ENCODE measurements at places on chromosomes 11 and 22.
A peak's percentile ranks its signal among the peaks of the same experiment; 100 is the strongest.

DNA sequence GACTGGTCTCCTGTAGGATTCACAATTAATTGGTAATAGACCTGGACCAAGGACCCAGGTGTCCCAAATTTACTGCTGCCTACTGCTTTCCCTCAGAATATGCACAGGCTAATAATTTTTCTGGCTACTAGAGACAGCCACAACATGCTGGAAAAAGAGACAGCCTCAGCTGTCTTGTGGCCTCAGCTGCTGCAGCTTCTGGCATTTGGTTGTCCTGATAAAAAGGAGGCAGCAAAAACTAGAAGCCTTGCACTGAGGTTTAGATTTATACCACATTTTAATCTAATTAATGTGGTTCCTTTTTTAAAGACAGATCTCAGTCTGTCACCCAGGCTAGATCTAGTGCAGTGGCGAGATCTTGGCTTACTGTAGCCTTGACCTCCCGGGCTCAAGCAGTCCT, 89.8 kb downstream of the BTBD10 start:
- DNase-seq = no peak

GRCh38 chr11:106794058-106794457, 224.2 kb downstream of the GUCY1A2 start:
- peak; percentile 10 for DNase-seq

DNA sequence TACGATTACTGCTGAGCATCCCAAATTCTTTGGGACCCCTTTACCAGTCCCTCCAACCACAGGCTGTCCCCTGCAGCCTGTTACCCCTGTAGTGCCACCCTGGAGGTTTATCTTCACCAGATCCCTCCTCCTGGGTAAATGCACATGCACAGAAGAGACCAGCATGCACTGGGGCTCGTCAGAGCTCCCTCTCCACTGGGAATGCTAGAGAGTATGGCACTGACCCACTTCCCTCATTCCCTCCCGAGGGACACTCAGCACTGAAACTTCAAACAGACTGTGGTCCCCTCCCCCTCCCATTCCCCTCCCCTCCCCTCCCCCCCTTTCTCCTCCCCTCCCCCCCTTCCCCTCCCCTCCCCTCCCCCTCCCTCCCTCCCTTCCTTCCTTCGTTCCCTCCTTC, 49.1 kb downstream of the C11orf91 start:
- no peak for DNase-seq

- DNase-seq = no peak
Observed at GRCh38 chr11:34953955-34954354, 37.5 kb downstream of the PDHX start.

- DNase-seq = no peak
Observed at GRCh38 chr11:30583476-30584280, 2.5 kb downstream of the MPPED2 start.

GRCh38 chr11:76230392-76230791, 24.1 kb upstream of the WNT11 start:
- no peak for DNase-seq

GRCh38 chr22:30245985-30246813, at the start of gene LIF:
Gene LIF, minus strand, starts transcription at chr22:30246759. Its CDS starts 64 bp downstream, at chr22:30246695.
- DNase-seq = no peak

- no peak for DNase-seq
Observed at GRCh38 chr22:45317551-45318167, 7.9 kb downstream of the FAM118A start.

DNA sequence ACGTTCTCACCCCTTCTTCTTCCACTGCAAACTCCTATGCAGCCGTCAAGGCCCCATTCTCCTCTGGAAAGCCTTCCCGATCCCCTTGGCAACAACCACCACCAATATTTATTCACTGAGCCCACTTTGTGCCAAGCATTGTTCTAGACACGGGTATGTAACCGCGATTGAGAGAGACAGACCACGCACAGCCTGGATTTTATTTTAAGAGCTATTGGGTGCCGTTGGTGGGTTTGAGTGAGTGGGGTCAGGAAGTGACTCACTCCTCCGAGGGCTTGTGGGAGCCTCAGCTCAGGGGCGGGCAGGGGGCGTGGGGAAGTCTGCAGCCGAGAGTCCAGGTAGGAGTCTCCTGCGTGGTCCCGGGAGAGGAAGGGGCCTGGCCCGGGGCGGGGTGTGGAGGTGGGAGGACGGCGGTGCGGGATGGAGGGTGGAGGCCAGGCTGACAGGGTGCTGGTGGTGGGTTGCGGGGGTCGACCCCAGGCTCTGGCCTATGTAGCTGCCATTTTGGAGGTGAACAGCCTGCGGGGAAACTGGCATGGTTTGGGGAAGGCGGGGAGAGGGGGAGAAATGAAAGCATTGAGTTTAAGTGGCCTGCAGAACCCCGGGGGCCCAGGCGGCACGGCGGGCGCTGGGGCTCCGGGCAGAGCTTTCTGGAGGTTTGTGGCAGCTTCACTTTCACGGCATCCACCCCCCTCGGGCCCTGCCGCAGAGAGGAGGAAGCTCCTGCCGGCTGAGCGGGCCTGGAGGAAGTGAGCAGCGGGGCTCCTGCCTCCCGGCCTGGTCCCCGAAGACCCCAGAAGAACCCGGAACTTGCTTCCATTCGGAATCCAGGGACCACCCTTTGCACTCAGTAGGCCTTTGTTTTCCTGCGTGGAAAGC, 547 bp downstream of the PARVG start:
- DNase-seq = no peak

DNA sequence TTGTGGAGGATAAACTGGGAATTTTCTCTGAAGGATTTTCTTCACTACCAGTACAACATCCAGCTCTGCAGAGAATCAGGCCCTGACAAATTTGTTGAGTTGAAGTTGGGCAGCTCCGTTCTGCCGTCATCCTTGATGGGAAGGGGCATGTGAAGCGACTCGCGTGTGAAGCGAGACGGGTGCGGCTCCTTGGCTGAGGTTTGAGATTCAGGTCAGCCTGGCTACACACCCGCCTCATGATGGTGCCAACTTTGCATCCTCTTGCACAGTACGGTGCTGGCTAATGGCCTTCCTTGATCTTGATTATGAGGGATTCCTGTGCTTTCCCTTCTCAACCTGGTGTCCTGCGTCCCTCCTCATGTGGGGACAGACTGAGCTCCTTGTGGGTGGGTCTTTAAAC, 19.7 kb upstream of the CDC42EP2 start:
- no peak for DNase-seq

DNA sequence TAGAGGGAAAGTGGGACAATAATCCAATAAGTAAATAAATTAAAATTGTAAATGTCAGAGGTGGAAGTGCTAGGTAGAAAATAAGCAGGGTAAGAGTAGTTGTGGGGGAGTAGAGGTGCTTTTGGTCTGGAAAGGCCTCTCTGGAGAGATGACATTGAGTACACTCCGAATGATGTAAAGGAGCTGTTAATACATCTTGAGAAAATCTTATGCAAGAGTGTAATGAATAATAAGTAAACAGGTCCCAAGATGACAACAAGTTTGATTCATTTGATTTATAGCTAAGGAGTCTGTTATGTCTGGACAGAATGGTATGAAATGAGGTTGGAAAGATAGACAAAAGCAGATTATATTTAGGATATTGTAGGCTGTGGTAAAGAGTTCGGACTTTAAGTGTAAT, 87.5 kb downstream of the TMEM135 start:
- peak; percentile 29 for DNase-seq

GRCh38 chr11:10122326-10123197, 171.5 kb downstream of the SBF2 start:
- DNase-seq = peak; percentile 41

GRCh38 chr11:113571531-113571930, 96.3 kb upstream of the DRD2 start:
- DNase-seq = no peak

DNA sequence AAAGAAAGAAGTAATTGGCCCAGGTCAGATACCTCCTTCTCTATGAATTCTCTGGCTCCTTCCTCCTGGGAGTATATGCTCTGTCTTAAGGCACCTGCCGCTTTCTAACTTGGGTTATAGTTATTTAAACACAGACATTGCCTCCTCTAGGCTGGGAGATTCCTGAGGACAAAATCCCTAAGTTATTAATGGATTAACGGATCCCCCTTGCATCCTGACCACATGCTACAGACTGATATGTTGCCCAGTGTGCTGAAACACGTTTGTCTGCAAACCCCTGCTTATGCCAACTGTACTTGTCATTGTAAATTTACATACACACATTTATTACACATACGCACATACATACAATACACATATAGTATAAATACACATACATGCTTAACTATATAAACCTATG, 35.3 kb downstream of the PACSIN2 start:
- no peak for DNase-seq

GRCh38 chr11:33525789-33526188, 174.8 kb downstream of the C11orf91 start:
- no peak for DNase-seq

DNA sequence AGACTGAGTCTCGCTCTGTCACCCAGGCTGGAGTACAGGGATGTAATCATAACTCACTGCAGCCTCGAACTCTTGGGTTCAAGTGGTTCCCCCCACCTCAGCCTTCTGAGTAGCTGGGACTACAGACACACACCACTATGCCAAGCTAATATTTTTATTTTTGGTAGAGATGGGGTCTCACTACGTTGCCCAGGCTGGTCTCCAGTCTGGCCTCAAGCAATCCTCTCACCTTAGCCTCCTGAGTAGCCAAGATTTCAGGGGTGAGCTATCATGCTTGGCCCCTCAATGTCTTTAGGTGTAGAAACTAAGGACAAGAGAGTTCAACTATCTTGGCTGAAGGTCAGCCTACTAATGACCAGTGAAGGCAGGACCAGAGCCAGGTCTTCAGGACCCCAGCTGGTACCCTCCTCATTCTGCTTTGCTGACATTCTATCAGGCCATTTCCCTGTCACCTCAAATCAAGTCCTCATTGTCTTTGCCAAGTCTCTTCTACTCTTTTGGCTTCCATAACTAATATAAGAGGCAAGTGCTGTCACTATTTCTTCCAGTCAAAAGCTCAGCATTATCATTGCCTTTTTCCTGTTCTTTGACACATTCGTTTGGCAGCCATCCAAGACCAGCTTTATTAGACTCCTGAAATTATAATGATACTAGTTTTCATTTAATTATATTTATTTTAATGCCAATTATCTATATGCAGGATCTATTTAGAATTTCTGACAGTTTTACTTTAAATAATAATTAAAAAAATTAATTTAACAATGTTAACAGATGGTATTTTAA, 264.2 kb upstream of the PITPNB start:
- DNase-seq = no peak

DNA sequence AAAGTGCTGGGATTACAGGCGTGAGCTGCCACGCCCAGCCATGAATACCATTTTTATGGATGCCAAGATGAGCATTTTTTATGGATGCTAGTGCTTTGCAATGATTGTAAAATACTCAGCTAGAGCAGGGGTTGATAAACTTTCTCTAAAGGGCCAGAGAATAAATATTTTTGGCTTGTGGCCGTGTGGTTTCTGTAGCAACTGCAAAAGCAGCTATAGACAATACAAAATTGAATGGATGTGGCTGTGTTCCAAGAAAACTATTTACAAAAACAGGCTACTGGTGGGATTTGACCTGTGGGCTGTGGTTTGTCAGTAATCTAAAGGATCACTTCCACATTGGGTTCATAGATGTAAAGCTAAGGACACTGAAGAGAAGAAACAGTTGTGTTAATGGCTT, 56.0 kb downstream of the COMMD9 start:
- peak; percentile 14 for DNase-seq

- no peak for DNase-seq
Observed at GRCh38 chr22:19480789-19481188, 1.1 kb downstream of the CDC45 start.

DNA sequence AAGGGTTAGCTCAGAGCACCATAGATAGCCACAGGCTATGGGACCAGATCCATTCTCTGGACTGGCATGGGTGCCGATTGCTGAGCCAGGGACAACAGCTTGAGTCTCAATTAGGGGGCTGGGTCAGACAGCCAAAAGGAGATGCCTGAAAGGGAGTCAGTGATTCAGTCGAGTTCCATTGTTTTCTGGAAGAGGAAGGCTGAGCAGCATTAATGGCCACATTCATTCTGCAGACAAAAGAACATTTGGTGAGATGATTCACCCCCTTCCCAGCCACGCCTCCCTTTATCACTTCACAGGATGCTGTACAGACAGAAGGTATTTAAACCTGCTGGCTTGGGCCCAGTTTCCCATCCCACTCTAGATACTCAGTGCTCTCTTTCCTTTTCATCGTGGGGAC, 131.9 kb downstream of the ADAMTS15 start:
- DNase-seq = peak; percentile 51

GRCh38 chr11:28833670-28834069, 725.5 kb downstream of the METTL15 start:
- DNase-seq = peak; percentile 81

- DNase-seq = no peak
Observed at GRCh38 chr11:115347106-115347505, 157.1 kb downstream of the CADM1 start.

DNA sequence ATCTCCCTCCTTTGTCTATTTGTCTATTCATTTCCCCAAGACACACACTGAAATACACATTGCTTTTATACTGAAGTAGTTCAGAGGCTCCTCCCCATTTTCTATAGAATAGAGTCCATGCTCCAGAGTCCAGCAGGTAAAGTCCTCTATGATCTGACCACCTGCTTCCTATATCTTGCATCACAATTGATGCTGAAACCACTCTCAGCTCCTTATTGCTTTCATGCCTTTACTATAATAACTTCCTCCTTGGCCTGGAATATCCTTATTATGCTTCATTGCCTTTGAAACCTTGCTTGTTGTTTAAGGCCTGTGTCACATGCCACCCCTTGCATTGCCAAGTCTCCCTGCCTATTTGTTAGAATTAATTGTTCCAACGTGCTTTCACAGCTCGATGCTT, 12.6 kb downstream of the OR6Q1 start:
- DNase-seq = no peak

DNA sequence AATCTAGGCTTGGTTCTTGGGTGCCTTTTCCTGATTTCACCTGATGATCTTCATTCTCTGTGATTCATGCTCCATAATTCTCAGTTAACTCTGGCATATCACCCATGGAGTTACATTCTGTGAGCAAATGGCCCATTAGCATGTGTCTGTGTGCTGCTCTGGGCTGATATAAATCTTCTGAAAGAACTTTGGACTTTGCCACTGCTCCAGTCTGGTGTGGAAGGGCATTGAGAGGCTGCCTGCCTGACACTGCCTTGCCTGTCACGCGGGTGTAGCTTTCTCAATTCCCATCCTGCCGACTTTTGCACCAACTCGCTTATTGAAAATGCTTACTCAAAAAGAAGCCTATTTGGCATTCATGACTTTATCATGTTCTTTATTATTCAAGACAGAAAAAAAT, 42.2 kb downstream of the FAT3 start:
- no peak for DNase-seq

DNA sequence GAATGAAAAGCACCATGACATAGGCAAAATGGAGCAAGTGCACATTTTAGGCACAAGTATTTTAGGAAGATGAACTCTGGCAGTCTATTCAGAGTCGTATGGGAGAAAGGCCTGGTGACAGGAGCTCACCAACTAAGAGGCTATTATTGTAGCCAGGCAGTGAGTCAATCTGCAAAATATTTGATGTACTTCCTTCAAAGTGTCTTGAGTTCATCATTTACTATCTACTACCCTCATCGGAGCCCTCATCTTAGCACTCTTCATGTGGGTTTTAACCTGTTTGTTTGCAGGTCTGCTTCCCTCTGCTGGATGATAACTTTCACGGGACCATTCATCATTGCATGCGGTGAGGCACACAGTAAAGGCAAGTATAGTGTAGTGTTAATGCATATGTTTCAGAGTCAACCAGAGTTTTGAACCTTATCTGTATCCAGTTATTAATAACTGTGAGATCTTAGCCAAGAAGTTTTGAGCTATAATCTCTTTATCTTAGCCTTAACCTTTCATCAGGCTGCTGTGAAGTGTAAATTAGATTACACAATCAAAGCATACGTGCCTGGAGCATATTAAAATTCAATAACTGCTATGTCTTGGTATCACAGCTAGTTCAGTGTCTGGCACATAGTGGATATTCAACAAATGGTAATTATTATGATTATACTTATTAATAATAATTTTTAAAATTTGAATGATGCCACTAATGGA, 70.9 kb upstream of the SC5D start:
- DNase-seq = no peak

All from fibroblast of skin of left biceps (primary cell).